Right kidney (tissue), 9 donors: ENCODE measurements at places on chromosomes 16 and 17.
A peak's percentile ranks its signal among the peaks of the same experiment; 100 is the strongest.

- no peak for DNase-seq
Measured at GRCh38 chr16:1469693-1470201, 5.1 kb downstream of the CLCN7 start.

DNA sequence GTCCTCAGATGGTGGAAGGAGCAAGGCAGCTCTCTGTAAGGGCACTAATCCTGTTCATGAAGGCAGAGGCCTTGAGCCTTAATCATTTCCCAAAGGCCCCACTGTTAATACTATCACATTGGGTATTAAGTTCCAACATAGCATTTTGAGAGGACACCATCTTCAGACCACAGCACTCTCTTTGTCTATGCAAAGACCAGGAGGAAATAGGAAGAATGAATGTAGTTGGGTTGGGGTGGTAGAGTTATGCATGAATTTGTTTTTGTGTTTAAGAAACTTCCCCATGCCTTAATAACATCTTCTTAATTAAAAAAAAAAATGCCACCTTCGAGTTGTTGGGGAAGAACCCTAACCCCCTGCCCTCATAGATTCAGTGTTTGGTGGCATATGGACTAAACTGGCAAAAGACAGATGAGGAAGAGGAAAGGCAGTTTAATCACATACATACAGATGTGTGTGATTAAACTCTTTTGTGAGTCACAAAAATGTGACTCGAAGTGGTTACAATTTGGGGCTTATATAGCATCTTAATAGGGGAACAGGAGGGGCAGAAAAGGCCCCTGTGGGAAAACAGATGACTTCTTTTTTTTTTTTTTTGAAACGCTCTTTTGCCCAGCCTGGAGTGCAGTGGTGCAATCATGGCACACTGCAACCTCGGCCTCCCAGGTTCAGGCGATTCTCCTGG is 35.0 kb upstream of the SLC5A10 start:
- no peak for DNase-seq

GRCh38 chr16:2183671-2184070 is 12.7 kb downstream of the CASKIN1 start:
- DNase-seq, result no peak

GRCh38 chr17:73669771-73670170 is 25.5 kb upstream of the SDK2 start:
- no peak for DNase-seq

GRCh38 chr17:7133424-7133823 is 18.8 kb upstream of the ASGR2 start:
- DNase-seq, result peak; percentile 27
